Mesenchymal stem cell (in vitro differentiated cells and primary cell): ENCODE measurements at places on chromosomes 16 and 17.
A peak's percentile ranks its signal among the peaks of the same experiment; 100 is the strongest.

- DNase-seq, result no peak
Measured at GRCh38 chr17:55811536-55811935, 60.7 kb downstream of the PCTP start.

- peak; percentile 27 for DNase-seq
Measured at GRCh38 chr16:30350134-30350871, 4.8 kb downstream of the CD2BP2 start.

GRCh38 chr17:1907909-1908698 is 78.3 kb downstream of the RPA1 start:
- peak; percentile 32 for DNase-seq

- DNase-seq, result peak; percentile 80
Measured at GRCh38 chr16:15440852-15441251, 6.5 kb downstream of the BMERB1 start.

- DNase-seq, result no peak
Measured at GRCh38 chr16:70612931-70613330, 33.4 kb upstream of the IL34 start.

DNA sequence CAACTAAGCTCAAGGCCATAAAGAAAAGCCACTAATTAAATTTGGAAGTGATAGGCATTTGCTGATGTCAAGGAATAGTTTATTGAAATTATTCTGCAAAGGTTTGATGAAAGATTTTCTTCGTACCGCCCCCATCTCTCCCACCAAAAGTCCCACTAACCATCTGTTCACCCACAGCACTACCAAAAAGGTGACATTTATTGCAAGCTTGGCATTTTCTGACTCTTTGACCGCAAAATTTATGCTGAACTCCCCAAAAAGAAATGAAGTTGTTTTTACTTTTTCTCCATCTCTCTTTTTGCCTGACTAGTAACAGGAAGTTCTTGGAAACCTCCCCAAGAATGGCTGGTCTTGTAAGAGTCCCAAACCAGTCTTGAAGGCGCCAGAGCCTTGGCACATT is 384.9 kb upstream of the SOX9 start:
- no peak for DNase-seq

GRCh38 chr17:74268558-74268957 is 5.5 kb upstream of the DNAI2 start:
- DNase-seq, result no peak

- DNase-seq, result no peak
Measured at GRCh38 chr16:89434490-89434889, 55.9 kb downstream of the ANKRD11 start.

- DNase-seq, result peak; percentile 59
Measured at GRCh38 chr16:66262253-66263167, 104.0 kb upstream of the CDH5 start.

DNA sequence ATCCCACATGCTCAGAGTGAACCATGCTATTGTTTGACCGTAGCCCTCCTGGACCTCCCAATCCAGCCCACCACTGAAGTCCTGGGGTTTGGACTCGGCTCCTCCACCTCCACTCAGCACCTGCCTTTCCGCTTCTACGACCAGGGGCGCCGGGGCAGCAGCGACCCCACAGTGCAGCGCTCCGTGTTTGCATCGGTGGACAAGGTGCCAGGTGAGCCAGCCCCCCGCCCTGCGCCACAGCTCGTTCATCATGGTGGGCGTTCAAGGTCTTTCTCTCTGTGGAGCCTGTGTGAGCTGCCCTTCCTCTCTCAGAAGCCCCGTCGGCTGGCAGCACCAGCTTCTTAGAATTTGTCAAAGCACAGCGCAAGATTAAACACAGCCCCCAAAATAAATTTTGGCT is 130.1 kb downstream of the SOCS1 start:
- DNase-seq, result no peak
